ENCODE measurements at places on chromosomes 12 and 14.

GRCh38 chr12:13135371-13136178 is 32.1 kb upstream of the GSG1 start:
- DNase-seq = no peak

- DNase-seq = no peak
Measured at GRCh38 chr14:101047326-101047725, 143.8 kb upstream of the RTL1 start.

- no peak for DNase-seq
Measured at GRCh38 chr14:44941591-44941990, 20.2 kb downstream of the KLHL28 start.

DNA sequence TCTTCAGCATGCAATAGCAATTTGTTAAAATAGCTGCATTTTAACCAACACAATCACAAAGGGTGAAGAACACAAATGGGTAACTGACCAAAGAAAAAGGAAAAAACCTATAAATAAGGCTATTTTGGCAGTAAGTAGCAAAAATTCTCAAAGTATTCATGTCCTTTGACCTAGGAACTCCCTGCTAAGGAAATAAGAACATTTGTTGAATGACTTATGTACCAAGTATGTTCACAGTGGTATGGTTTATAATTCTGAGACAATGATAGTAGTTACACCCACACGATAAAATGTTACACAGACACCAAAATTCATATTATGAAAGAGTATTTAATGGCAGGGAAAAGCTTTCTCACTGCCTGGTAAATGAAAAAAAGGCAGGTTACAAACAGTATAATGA is 16.9 kb downstream of the CCDC88C start:
- no peak for DNase-seq

DNA sequence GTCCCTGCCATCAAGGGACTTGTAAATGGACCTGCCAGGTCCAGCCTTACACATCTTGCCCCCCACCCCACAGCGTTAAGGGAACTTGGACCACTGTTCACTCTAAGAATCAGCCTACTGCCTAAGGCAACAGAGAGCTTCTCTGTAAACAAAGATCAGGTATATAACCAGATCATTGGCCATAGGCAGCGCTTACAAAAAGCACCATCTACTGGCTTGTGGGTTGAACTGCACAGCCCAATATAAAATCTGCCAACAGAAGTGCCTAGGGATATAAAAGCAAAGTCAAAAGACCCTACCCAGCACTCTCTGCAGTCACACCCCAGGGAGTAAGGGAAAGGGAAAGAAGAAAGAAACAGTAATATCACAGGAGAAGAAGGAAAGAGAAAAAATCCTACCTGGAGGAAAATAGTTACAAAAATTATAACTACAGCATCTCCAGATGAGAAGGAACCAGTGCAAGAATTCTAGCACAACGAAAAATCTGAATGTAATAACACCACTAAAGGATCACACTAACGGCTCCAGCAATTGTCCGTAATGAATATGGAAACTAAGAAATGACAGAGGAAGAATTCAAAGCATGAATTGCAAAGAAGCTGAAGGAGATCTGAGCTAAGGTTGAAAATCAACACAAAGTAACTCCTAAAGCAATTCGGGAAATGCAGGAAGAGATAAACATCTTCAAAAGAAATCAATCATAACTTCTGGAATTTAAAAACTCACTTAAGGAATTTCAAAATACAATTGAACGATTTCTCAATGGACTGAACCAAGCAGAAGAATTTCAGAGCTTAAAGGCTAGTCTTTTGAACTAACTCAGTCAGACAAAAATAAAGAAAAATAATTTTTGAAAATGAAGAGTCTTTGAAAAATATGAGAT is 95.2 kb upstream of the PCED1B start:
- no peak for DNase-seq
